ENCODE measurements at places on chromosomes 3 and 15.

DNA sequence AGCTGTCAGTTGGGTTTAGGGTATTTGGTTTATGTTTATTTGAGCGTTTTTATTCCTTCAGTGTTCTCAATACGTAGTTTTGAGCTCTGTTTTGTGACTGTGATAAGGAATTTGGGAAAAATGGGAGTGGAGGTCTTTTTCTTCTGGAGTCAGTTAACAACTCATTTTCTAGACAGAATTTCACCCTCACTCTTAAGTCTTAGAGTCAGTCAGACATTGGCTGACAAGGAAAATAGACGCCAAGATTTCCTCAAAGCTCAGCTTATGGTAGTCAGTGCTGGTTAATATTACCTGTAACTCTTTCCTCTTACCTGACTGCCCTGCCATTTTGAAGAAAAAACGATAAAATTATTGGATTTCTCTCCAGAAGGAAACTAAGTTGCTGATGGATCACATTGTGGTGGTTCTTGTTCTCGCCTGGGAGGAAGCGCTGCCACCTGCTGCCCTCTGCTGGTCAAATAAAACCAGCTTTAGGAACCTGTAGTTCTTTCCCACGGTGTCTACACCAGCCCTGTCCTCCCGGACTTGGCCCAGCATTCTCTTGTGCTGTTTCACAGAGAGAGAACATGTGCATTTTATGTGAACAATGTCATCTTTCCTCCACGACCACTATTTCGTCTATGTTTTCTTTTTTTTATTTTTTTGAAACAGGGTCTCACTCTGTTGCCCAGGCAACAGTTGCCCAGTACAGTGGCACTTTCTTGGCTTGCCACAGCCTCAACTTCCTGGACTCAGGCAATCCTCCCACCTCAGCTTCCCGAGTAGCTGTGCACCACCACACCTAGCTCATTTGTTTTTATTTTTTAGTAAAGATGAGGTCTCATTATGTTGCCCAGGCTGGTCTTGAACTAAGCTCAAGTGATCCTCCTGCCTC lies 41.4 kb upstream of the UMPS start:
- peak; percentile 64 for DNase-seq

GRCh38 chr15:82393671-82394070 lies 35.9 kb upstream of the GOLGA6L9 start:
- no peak for DNase-seq

DNA sequence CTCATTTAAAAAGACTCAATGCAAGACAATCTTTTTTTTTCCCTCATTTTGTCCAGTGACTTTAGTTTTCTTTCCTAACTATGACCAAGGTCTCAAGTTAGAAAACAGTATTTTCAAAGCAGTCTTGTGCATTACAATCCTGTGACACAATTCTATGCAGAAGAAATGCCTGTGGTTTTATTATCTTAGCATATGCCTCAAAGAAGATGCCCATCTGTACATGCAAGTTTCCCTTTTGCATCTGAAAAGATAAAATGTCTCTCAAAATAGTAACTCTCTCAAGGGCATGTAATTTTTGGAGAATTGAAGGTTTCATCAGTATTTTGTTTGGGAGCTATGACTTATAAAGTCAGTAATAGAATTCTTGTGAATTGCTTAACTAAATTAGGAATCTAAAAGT lies 292.0 kb upstream of the SUCLG2 start:
- no peak for DNase-seq

DNA sequence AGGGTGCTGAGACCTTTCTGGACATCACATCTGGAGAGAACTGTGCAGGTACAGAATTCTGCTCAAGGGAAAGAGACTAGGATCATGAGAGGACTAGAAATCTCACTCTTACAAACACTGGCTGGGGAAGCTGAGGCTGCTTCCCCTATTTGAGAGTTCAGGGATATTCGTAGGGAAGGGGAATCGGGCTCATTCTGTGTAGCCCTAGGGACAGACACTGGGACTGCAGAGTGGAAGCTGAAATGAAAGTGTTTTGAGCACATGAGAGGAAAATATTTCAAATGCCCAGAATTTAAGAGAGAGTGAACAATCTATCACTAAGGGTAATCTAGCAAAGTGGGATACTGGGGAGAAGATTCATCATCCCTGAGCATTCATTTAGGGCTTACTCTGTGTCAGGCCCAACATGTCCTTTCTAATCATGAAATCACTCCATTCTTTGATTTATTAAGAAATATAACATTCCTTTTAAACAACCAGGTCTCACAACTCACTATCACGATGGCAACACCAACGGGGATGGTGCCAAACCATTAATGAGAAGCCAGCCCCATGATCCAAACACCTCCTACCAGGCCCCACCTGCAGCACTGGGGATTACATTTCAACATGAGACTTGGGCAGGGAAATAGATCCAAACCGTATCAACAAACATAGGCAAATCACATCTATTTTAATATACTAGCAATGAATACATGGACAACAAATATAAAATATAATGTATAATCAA lies 63.0 kb downstream of the CPN2 start:
- no peak for DNase-seq

DNA sequence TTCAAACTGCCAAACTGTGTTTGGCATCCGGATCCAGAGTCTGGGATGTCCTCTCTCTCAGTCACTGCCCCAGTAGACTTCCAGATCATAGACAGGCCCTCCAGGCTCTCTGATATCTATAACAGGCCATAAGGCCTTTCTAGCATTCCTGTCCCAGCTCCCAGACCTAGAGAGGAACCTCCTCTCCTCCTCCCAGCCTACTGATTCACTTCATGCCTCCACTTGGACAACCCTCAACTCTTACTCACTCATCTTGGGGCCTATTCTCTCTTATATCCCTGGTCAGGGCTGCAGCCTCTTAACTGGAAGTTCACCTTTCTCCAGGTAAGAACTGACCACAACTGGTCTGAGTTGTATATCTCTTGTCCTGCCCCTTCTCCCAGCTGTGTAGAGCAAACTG lies 253.7 kb upstream of the TRIM42 start:
- no peak for DNase-seq

GRCh38 chr3:182937293-182938051 lies 42.9 kb downstream of the DCUN1D1 start:
- DNase-seq = no peak

- no peak for DNase-seq
Measured at GRCh38 chr3:13896473-13897154, 16.7 kb upstream of the WNT7A start.

- no peak for DNase-seq
Measured at GRCh38 chr3:10508619-10509260, 3.4 kb upstream of the ATP2B2 start.

DNA sequence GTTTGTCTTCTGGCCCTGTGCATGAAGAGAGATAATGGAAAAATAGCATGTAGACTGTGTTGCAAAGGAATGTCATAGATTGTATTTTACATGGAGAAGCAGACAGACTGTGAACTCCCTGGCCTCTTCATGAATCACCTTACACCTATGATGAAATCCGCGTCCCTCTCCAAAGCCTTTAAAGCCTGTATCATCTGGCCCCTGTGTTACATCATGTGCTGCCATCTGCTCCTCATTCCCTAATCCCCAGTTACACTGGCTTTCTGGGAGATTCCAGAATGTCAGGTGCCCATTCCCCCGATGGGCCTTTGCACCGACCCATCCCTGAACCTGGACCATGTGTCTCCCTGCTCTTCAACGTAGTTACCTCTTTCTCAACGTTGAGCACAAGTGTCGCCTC lies 190.8 kb downstream of the ADAMTSL3 start:
- DNase-seq = no peak

DNA sequence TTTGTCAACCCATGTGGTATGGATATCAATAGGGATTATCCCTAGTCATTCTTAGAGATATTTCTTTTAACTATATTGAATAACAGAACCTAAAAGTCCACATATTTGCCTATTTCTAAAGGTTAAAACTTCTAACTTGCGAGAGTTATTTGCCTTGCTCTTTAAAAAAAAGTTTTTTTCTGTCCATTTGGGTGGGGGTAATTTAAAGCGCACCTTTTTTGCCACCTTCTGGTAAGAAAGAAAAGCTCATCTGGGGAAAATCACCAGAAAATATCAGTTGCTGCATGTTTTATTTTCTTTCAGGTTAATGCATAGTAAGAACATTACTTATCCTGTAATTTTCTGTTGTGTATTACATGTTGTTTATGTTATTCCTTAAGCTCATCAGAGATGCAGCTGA lies 242.0 kb upstream of the GOLGA6L4 start:
- no peak for DNase-seq

GRCh38 chr3:121295979-121296378 lies 249.8 kb downstream of the POLQ start:
- DNase-seq = no peak

GRCh38 chr15:73684581-73685455 lies 635 bp downstream of the CD276 start:
- DNase-seq = no peak

- no peak for DNase-seq
Measured at GRCh38 chr3:124890573-124891190, 3.5 kb upstream of the ITGB5 start.

DNA sequence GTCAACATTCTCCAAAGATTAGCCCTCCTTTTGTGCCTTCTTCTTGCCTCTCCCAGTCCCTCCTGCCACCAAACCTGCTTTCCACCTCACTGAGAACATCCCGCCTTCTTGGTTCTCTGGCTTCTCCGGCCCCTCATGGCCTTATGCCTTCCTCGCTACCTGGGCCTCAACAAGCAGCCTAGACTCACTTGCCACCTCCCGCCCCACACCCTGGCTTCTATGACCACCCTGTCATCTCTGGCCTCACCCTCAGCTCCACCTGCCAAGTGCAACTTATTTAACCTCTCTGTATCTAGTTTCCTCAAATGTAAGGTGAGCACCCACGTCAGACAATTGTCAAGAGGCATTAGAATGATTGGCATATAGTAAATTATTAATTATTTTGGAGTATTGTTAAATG lies 68.8 kb upstream of the MEX3B start:
- DNase-seq = no peak

GRCh38 chr3:123980539-123980938 lies 11.4 kb downstream of the ROPN1 start:
- DNase-seq = no peak

GRCh38 chr3:61780016-61780415 lies 218.6 kb downstream of the PTPRG start:
- no peak for DNase-seq

DNA sequence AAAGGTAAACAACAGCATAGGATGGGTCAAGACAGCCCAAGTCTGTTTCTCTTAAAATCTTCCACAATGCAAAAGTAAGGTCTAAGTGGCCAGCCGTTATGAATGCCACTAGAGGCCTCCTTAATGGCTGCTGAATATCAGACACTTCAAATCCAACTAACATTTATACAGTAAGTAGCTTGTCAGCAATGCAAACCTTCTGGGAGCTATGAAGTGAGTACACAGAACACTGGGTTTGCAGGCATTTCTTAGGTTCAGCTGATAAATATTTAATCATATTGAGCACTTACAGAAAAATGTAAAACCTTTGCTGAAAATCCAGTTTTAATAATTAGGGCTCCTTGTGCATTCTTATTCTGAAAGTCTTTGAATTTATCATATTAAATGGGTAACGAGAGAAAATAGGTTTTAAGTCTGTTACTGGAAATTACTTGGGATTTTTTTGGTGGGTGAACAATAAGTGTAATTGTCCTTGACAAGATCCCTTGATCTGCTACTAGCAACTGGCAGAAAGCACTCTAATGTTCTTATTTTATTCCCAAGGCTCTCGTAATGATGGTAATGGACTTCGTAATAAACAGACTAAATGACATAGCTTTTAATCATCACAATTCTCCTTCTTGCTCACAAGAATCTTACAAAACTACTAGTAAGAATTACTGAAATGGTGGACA lies 141.7 kb upstream of the GPR149 start:
- no peak for DNase-seq

DNA sequence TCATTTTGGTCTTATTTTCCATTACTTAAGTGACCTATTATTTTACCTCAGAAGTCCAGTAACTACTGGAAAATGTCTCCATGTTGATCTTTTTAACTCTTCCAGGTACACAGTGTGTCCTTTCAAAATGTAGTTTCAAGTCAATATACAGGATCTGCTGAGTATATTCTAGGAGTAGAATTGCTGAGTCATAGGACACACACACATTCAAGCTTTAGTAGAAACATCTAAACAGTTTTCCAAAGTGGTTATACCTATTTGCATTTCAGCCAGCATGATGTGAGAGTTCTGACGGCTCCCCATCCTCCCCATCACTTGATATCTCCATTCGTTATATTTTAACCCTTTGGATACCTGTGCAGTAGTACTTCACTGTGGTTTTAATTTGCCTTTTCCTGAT lies 271.9 kb downstream of the MCTP2 start:
- no peak for DNase-seq

GRCh38 chr15:63353261-63353660 lies 28.4 kb downstream of the CA12 start:
- DNase-seq = no peak

GRCh38 chr3:122975924-122976293 lies 51.7 kb downstream of the SEMA5B start:
- no peak for DNase-seq

GRCh38 chr15:63532307-63532744 lies 27.9 kb downstream of the USP3 start:
- no peak for DNase-seq

GRCh38 chr3:2510591-2511145 lies 412.0 kb downstream of the CNTN4 start:
- no peak for DNase-seq

DNA sequence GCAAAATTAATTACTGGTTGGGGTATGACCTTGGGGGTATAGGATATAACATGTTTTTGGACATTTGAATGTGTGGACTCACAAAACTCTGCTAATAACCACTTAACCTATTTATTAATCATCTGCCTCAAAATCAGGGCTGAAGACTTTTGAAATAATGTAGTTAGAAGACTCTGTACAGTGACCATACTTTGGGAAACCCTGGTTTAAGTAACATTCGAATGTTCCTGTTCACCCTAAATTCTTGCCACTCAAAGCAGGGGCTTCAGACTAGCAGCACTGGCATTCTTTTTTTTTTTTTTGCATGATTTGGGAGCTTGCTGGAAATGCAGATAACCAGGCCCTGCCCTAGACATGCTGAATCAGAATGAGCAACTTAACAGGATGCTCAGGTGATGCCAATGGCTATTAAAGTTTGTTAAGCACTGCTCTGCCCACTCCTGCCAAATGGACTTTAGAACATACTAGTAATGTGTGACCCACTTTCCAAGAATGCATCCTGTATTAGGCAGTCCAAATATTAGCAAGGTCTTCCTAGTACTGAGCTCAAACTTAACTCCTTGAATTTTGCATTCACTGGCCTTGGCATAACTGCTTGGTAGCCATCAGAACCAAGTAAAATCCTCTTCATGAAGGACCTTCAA lies 12.7 kb upstream of the ST3GAL6 start:
- no peak for DNase-seq

DNA sequence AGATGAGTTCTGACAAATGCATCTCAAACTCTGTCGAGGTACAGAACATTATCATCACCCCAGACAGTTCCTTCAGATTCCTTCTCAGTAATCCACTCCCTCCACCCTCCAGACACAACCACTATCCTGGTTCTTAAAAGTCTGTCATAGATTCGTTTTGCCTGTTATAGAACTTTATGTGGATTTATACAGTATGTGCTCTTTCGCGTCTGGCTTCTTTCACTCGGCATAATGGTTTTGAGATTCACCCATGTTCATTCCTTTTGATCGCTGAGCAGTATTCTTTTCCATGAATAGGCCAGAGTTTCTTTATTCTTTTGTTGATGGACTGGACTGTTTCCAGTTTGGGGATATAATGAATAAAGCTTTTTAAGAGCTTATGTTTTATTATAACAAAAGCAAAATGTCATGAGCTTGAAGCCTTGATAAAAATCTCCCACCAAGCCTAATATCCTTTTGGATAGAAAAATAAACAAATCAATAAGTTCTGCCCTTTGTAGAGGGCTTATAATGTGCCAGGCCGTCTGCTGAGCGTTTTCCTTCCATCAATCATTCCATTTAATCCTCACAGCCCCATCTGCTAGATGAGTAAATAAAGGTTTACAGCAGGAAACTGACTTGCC lies 21.3 kb upstream of the RFTN1 start:
- DNase-seq = no peak

Measured in activated CD4-positive, alpha-beta T cell treated with anti-CD3 and anti-CD28 coated beads, Interleukin-2, amount 50 U/mL, for 4 hours (primary cell).